Thoracic aorta (tissue), 2 donors: ENCODE measurements at places on chromosomes 1 and 21.
A peak's percentile ranks its signal among the peaks of the same experiment; 100 is the strongest.

- no peak for DNase-seq
Observed at GRCh38 chr21:33959680-33960079, 44.1 kb upstream of the ATP5PO start.

GRCh38 chr1:154786804-154787570, 83.1 kb downstream of the KCNN3 start:
- no peak for DNase-seq

GRCh38 chr1:51378871-51379270, 48.5 kb upstream of the TTC39A start:
- DNase-seq: no peak

GRCh38 chr21:45880097-45881068, 101.2 kb upstream of the COL6A1 start:
- DNase-seq: peak; percentile 64

- DNase-seq: no peak
Observed at GRCh38 chr1:204721373-204722055, 36.0 kb upstream of the LRRN2 start.

- DNase-seq: no peak
Observed at GRCh38 chr1:147640553-147641165, 29.7 kb downstream of the ACP6 start.

DNA sequence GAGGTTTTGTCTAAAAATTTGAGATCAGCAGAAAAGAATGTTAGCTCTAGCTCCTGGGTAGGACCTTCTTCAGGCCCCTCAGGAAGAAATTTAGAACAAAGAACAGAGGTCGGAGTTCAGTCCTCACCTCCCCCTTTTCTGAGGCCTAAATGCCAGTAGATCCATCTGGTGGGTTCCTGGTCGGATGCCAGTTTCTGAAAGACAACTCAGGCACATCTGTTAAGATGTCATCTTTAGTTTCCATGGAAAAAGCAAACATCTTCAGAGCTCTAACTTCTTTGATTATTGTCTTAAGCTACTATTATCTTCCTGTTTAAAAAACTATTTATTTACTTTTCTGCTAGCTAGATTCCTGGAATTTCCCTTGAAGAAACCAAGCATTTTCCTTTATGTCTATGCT, 37.1 kb upstream of the USP25 start:
- DNase-seq: no peak

- no peak for DNase-seq
Observed at GRCh38 chr1:229296541-229296941, 25.6 kb downstream of the RAB4A start.

- DNase-seq: no peak
Observed at GRCh38 chr1:244854865-244855578, 9.3 kb downstream of the HNRNPU start.

DNA sequence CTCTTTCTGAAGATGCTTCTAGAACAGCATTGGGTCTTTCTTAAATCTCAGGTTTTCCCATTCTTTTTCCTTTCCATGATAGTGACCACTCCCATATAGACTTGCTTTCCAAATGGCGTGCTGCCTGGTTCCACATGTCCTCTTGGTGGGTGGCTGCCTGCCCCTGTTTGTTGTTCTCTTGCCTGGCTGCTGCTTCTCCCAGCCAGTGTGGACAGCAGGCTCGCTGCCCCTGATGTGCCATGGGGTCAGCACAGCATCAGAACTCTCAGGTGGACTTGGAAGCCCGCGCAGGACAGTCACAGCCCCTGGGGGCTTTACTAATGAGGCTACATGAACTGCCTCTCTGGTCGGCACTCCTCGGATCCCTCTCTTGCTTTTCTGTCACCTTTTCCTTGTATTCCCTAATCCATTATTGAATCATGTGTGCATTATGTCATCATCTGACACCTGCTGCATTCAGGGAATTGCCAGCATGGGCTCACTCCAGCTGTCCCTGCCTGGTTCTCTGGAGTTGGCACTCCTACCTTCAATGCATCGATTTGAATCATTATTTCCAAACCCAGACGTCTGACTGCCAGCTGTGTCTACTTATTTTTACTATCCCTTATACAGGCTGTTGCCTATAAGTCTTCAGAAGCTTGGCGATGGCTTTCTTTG, 100.5 kb upstream of the COA6 start:
- no peak for DNase-seq

- DNase-seq: no peak
Observed at GRCh38 chr1:115283249-115283648, 54.8 kb downstream of the NGF start.

- DNase-seq: no peak
Observed at GRCh38 chr1:218804014-218804785, 369.5 kb upstream of the LYPLAL1 start.

- DNase-seq: no peak
Observed at GRCh38 chr1:230317823-230318819, 108.0 kb downstream of the PGBD5 start.

DNA sequence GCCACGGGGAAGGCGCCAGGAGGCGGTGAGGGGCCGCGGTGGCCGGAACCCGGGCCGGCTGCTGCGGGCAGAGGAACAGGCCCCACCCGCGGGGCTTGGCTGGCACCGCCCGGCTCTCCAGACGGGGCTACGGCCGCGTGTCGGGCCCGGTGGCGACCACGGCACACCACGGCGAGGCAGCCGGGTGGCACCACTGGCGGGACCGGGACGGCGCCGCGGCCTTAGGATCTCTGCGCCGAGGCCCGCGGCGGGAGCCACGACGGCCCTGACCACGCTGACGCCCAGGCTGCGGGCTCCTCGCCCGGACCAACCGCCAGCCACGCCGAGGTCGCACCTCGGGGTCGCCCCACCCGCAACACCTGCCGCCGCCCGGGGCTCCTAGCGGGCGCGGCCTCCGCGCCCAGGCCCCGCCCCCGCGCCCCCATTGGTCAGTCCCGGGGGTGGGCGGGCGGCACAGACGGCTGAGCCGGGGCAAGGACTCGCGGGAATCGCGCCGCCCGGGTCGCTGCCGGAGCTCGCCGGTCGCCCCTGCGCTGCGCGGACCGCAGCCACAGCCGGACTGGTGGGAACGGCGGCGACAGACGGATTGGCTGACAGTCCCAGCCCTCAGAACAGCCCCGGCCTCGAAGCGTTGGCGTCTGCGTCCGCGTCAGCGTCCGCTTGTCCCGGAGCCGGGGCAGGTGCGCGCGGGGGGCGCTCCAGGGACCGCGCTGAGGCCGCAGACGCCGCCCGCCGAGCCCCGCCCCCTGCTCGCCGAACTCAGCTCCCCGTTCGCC, at the start of gene BMP8A:
TSS of gene BMP8A (plus strand) at position 491 of the 776 bp plus-strand sequence. CDS start 356 bp downstream, outside the sequence.
- no peak for DNase-seq

GRCh38 chr1:152983743-152984142, at the start of gene SPRR1A:
Gene SPRR1A (plus strand): TSS chr1:152984081. CDS start chr1:152985231, 1,150 bp downstream.
- no peak for DNase-seq

DNA sequence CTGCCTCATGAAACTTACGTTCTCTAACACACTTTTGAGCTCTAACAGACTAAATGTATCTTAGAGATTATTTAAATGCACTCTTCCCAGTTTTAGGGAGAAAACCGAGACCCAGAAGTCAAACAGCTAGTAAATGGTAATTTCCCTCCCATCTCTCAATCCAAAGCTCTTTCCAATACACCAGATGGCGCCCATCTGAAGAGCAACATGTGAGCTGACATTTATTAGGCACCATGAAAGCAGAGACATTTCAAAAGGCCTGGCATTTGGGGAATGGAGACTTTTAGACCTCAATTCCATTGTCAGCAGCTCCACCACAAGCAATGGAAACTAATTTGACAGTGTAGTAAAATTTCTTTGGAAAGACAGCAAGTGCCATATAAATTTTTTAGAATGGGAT, 191.4 kb downstream of the DAB1 start:
- DNase-seq: no peak

GRCh38 chr1:110605446-110605845, 712 bp downstream of the KCNA2 start:
- no peak for DNase-seq

- DNase-seq: no peak
Observed at GRCh38 chr1:114208714-114209113, 55.0 kb upstream of the SYT6 start.

DNA sequence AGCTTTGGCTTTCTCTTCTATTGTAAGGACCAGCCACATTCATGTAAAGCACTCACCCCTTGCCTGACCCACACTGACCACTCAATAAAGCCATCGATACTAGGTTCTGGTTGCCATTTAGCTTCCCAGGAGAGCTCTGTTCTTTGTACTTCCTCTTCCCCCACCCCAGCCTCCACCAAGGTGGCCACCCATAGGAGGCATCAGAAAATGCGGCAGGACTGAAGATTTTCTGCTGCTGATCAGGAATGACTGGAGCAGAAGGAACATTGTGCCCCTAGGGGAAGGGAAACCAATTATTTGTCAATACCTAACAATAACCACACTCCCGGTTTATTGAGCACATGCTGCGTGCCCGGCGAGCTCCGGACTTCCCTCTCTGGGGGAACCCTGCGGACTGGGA, 5.2 kb upstream of the SMIM12 start:
- DNase-seq: no peak

DNA sequence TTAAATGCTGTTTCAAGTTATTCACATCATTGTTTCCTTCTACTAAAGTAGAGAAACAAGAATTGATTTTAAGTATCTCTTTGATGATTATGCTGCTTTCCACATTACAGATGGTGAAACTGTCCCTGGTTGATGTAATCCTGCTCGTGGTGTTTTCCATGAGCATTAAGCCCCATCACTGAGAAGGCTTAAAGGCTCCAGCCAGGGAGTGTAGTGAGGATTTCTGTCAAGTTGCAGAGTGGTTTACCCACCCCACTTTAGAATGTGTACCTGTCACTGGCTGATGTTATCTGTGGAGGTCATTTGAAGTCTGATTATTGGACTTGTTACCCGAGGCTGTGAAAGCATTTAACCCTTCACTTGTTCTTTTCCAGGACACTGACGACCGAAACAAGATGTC, 12.9 kb downstream of the CERS2 start:
- no peak for DNase-seq

DNA sequence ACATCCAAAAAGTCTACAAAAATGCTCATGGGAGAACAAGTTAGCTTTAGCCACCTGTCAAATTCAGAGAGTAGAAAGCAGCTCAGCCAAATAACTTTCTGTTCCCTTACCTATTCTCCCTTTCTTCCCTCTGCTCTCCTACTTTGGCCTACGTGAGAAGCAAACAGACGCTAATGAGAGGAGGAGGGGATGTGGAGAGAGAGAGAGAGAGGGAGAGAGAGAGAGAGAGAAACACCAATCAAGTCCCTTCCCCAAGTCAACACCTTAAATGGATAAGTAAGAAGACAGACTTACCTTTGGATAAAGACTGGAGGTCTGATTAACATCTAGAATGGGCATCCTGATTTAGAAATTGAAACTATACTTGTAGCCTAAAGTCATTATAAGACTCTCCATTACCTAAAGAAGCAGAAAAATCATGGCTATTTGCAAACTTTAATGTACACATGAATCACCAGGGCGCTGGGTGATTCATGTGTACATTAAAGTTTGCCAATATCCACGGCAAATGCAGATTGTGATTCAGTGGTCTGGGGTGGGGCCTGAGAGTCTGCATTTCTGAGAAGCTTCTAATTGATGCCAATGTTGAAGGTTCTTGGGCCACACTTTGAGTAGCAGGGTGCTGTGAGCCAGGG, 13.1 kb upstream of the DUSP12 start:
- no peak for DNase-seq

DNA sequence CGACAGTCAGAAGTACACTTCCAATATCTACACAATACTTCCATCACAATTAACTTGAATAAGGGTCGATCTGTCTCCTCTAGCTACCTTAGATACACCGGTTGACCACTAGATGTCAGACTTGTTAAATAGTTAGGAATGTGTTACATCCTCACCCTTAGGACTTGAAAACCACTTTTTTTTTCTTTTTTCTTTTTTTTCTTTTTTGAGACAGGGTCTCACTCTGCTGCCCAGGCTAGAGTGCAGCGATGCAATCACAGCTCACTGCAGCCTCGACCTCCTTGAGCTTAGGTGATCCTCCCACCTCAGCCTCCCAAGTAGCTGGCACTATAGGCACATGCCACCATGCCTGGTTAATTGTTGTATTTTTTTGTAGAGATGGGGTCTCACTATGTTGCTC, 120.4 kb upstream of the GREM2 start:
- DNase-seq: no peak

- no peak for DNase-seq
Observed at GRCh38 chr1:7694600-7695496, 76.2 kb upstream of the VAMP3 start.

GRCh38 chr1:195278644-195279043, 1329.6 kb downstream of the KCNT2 start:
- DNase-seq: no peak

GRCh38 chr1:180237869-180238476, 7.9 kb downstream of the LHX4 start:
- no peak for DNase-seq

- no peak for DNase-seq
Observed at GRCh38 chr1:175182201-175182746, 10.3 kb downstream of the KIAA0040 start.

GRCh38 chr1:43423672-43424550, 29.8 kb downstream of the HYI start:
- no peak for DNase-seq

DNA sequence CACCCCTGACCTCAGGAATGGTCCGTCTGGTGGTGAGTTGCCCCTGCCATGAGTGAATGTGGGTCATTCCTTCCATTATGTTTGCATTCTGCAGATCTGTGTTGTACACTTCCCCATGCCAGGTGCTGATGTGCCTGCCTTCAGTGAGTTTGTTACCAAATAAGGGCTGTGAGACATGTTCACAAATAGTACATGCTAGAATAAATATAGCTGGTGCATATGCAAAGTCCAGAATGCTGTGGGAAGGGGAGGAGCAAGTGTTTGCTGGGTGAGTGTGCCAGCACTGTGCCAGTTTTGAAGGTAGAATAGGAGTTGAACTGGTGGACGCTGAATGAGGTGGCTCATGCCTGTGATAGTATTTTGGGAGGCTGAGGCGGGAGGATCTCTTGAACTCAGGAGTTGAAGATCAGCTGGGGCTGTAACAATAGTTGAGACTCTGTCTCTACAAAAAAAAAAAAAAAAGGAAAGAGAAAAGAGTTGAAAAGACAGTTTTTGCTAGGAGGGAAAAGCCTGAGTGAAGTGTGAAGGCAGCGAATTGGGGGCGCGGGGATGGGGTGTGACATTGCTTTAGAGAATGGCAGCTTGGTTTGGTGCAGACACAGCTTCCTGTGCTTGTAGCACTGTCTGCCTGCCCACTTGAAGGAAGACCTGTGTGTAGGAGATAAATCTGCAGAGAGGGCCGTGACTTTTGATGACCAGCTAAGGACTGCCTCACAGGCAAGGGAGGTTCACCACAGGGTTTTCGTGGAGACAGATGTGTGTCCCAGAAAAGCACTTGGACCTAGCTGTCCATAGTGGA, 61.1 kb downstream of the LGR6 start:
- no peak for DNase-seq
